Fibroblast of gingiva (primary cell): ENCODE measurements at places on chromosomes 2 and 18.

DNA sequence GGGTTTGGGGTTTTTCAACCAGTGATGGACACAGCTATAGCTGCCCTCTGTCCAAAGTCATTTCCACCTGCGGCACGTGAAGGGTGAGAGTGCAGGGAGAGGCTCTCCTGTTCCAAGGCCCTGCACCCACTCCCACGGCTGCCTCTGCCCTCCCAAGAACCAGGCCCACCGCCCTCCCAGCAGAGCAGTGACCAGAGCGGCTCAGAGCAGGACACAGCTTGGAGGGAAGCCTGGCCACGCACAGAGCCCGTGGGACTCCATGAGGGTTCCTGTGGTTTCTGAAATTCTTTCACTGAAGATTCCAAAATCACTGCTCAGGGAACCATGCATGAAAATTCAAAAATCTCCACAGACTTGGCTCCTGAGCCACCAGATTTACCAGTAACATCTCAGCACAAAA lies 67.3 kb upstream of the SALL3 start:
- no peak for DNase-seq

DNA sequence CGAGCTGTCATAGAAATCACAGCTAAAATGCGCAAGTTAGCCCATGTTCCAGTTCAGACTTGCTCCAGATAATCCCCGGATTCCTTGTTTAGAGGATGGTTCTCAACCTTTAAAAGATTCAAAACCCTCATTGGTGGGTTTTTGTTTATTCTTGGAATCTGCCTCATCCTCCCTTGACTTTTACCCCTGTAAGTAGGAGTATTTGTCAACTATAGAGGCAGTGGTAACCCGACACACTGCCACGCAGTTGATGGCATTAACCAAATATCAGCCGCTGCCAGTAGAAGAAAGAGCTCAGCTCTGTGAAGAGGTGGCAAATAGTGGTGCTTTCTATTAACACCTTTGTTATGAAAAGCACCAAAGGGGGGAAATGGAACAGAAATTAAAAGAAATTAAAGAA lies 40.4 kb upstream of the SELENOI start:
- no peak for DNase-seq

DNA sequence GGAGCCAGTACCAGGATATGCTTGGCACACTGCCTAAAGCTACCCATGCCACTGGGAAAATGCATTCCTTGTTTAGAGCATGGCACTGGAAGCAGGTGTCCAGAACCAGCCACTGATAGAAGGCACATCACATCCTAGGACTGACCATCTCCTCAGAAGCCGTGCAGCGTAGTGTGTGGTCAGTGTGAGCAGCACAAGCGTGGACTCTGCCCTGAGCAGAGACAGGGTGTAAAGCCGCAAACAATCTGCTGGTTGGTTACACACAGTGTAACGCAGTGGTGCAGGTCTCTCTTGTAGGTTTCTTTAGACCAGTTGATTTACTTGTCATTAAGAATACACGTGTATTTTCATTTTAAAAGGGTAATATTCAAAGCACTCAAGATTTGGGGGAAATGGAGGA lies 377.8 kb upstream of the HS6ST1 start:
- DNase-seq, result no peak

- DNase-seq, result peak; percentile 86
Observed at GRCh38 chr2:18900691-18901141, 311.3 kb upstream of the NT5C1B start.

- DNase-seq, result no peak
Observed at GRCh38 chr2:118085173-118086023, 2.9 kb upstream of the INSIG2 start.

GRCh38 chr2:35378791-35379190 lies 976.8 kb upstream of the CRIM1 start:
- DNase-seq, result no peak

- DNase-seq, result peak; percentile 56
Observed at GRCh38 chr2:195026261-195026660, 630.8 kb upstream of the SLC39A10 start.

DNA sequence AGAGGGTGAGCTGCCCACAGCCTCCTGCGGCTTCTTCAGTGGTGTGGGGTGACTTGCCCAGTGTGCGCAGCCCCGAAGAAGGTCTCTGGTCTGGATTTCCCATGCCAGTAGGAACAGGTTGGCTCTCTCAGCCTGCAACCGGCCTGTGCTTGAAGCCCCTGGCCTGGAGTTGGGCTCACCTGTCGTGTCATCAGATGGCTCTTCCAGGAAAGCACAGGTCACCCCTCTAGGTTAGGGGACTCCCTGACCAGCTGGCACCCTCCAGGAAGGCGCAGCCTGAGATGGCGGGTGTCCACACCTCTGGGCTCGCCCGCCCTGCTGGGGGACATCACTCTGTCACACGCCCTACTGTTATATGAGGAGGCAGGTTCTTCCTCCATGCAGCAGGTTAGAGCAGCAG lies 179.8 kb downstream of the SEPTIN10 start:
- no peak for DNase-seq

DNA sequence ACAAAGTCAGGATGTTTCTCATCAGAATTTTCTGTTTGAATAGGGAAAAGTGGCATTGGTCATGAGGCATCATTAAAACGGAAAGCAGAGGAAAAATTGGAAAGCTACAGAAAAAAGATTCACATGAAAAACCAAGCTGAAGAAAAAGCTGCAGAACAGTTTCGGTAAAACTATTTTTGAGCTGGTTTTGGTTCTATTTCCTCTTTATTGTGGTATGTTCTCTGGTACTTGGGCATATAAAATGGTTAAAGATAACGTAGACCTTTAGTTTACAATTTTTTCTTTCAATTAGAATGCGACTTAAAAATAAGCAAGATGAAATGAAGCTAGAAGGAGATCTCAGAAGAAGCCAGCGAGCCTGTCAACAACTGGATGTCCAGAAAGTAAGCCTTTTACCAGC lies 7.6 kb downstream of the GPATCH11 start:
- DNase-seq, result no peak

DNA sequence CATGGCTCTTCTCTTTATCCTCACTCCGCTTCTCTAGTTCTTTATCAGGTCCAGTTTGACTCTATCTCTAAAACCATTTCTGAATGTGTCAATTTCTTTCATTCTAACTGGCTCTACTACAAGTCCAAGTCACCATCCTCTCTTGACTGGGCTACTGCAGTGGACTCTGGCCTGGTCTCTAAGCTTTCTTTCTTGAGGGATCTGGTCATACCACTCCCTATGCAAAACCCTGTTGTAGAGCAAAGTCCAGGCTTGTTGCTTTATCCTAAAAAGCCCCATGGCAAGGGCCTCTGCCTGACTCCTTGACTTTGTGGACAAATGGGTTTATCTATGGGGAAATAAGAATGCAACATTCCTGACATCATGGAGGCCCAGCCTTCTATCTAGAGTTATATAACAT lies 87.1 kb downstream of the BCL2L11 start:
- no peak for DNase-seq

DNA sequence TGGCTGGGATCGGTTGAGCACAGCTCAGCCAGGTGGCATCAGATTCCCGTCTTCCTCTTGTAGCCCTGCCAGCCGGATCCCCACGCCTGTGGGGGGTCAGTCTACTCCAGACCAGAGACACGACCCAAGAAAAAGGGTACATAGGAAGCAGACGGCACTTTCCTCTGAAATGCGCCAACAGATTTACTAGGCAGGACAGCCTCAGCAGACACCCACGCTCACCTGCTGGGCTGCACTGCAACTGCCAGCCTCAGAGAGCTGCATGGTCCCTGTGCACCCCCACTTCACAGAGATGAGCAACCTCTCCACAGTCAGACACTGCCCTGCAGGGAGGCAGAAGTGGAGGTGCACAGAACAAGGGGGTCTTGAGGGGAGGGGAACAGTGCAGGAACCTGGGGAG lies 75.7 kb upstream of the OTOS start:
- no peak for DNase-seq

DNA sequence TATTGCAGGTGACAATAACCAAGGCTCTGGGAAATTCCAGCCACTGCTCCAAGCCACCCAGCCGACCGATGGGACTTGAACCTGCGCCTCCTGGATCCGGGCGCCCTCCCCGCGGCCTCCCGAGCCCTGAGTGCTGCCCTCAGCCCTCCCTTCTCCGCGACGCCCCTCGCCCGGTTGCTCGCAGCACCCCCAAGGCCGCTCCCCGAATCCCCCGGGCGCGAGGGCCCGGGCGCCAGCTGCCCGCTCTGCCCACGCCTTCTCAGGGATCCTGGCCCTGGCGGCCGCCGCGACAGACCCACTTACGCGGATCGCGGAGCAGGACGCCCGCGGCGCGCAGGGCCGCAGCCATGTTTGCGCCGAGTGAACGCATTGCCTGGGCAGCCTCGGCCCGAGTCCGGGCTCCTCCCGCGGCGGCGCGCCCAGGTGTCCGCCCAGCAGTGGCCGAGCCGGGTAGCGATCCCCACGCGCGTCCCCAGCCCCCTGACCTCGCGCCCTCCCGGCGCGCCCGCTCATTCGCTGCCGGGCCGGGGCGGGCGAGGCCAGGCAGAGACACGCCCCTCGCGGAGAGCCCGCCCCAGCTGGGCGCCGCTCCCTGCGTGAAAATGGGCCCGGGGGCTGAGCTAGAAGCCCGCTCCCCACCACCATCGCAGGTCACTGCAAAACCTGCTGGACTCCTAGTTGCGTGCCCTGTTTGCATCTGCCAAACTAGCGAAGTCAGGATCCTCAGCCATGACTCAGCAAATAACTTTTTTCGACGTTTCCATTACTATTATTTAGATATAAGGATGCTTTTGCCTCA lies at the start of gene FECH:
Gene FECH (minus strand): TSS at position 452 of the 799 bp plus-strand sequence. CDS start 82 bp downstream, at position 370.
- peak; percentile 82 for DNase-seq

GRCh38 chr2:98948956-98949739 lies 13.1 kb upstream of the CRACDL start:
- DNase-seq, result no peak

- no peak for DNase-seq
Observed at GRCh38 chr2:22991844-22992243, 393.1 kb upstream of the KLHL29 start.

GRCh38 chr2:235265348-235265965 lies 228.4 kb upstream of the AGAP1 start:
- DNase-seq, result no peak

DNA sequence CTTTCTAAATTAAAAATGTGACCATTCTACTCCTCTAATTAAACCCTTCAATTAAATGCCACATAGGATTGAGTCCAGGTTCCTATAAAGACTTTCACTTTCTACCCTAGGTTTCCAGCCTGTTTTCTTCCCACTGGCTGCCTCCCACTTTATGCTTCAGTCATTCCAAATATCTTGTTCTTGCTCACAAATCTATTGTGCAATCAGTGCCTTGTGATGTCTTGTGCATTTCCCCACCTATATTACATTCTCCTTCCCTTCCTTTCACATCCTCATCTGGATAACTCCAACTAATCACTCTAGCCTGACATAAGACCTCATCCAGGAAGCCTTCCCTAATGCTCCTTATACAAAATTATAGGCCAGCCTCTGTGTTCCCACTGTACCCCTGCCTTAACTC lies 281.7 kb upstream of the LRATD1 start:
- no peak for DNase-seq

- peak; percentile 97 for DNase-seq
Observed at GRCh38 chr2:216651351-216651881, 18.2 kb downstream of the IGFBP2 start.

DNA sequence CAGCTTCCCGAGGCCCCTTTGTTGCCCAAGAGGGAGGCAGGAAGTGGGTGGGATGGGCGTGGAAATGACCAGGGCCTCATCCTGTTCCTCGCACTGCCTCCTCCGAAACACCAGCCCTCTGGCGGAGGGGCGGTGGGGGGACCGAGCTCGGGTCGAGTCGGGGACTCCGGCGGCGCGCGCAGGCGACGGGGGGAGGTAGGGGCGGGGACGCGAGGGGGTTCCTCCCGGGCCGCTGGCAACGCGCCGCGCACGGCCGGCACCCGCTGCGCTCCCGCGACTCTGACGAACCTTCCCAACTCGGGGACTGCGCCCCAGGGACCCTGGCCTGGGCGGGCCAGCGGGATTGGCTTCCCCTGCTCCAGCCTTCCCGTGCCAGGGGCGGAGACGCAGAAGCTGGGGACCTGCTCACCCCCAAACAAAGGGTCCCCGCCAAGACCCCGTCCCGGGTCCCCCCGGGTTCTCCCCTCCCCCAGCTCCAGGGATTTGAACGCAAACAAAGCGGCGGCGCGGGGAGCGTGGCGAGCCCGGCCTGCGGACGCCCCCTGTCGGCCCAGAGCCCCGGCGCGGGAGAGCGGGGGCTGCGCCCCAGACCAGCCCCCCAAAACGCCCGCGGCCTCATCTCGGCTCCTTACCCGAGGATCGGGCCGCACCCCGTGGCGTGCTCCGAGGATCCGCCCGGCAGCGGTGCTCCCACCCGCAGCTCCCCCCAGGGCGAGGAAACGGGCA lies 1.2 kb downstream of the SEMA4C start:
- DNase-seq, result peak; percentile 93

- no peak for DNase-seq
Observed at GRCh38 chr2:46368401-46368800, 71.2 kb downstream of the EPAS1 start.

DNA sequence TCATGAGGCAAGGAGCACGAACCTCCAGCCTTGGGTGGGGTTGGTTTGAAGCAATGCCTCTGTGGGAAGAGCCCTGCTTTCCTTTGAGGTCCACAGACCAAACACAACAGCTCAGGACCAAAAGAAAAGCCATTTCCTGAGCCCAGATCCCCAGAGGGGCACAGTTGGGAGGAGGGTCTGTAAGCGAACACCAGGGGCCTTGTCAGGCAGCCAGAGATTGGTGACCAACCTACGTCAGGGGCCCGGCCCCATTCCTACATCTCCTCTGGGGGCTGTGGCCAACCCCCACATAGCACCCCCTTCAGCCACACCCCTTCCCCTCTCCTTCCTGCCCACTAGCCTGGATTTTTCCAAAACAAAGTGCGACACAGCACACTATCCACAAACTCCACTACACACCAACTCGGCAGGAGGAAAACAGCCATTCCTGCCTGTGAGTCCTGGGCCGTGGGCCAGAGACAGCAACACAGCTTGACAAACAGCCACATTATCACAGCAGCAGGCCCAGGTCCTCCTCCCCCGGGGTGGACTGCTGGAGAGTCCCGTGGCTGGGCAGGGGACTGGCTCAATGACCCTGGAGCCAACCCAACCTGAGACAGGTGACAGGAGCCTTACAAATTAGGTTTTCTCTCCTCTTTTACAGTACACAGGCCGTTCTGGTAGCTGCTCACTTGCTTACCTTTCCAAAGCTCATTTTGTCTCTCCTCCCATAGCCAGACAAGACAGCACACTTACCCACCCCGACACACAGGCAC lies 98.8 kb downstream of the TNS1 start:
- peak; percentile 14 for DNase-seq

GRCh38 chr2:212480447-212480846 lies 58.2 kb downstream of the ERBB4 start:
- DNase-seq, result no peak

DNA sequence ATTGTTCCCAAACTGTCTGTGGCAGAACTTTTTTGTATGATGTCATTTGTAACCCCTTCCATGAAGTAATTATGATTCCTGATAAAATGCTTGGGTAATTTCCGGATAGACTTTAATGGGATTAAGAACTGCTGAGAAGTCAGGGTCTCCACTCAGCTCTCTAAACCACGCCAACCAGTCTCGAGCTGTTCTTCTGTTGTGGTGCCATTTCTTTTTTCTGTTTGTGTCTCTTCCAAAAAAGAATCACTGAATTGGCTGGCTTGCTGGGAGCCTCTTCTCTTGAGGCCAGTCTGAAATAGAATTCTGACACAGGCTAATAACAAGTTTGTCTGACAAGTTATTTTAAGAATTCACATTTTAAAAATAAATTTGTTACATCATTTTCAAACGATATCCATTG lies 198.9 kb downstream of the BCL2 start:
- no peak for DNase-seq
